ENCODE measurements at places on chromosomes 16 and 17.

- no peak for DNase-seq
These were observed 3.0 kb downstream of the ELAC2 start for GRCh38 chr17:13014801-13015200.

- DNase-seq: no peak
These were observed 39.7 kb downstream of the BRCA1 start for GRCh38 chr17:43085474-43085873.

DNA sequence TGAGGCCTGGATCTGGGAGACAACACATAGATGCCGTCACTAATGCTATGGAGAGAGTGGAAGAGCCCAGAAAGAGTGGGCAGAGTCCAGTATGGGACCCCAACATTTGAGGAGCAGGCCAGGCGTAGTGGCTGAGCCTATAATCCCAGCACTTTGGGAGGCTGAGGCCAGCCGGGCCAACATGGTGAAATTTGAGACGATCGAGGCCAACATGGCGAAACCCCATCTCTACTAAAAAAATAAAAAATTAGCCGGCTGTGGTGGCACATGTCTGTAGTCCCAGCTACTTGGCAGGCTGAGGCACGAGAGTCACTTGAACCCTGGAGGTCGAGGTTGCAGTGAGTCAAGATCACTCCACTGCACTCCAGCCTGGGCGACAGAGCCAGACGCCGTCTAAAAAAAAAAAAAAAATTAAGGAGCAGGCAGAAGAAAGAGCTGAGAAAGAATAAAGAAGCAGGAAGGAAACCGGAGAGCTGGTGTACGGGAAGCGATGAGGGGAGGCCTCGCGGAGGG, 6.0 kb upstream of the DNAI2 start:
- no peak for DNase-seq

GRCh38 chr17:50274142-50274896, at the start of gene TMEM92:
Gene TMEM92 (plus strand): TSS chr17:50274466. CDS start chr17:50274502, 36 bp downstream.
- no peak for DNase-seq

DNA sequence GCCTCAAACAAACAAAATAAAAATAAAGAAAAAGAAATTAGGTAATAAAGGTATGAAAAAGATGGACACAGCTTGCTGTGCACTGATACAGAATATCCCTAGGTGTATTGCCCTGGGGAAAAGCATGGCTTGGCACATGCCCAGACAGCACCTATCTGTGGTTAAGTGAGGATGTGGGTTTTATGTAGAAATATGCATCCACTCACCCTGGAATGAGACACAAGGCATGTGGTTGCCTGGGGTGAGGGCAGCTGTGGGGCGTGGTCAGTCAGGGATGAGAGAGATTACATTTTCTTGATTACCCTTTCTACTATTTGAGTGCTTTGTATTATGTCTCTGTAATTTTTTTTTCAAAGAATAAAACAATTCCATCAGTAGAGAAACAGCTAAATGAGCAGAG, 6.9 kb downstream of the PLLP start:
- DNase-seq: no peak

All from mesenteric fat pad (tissue), 1 donor.